ENCODE measurements at places on chromosomes 16 and 17.

DNA sequence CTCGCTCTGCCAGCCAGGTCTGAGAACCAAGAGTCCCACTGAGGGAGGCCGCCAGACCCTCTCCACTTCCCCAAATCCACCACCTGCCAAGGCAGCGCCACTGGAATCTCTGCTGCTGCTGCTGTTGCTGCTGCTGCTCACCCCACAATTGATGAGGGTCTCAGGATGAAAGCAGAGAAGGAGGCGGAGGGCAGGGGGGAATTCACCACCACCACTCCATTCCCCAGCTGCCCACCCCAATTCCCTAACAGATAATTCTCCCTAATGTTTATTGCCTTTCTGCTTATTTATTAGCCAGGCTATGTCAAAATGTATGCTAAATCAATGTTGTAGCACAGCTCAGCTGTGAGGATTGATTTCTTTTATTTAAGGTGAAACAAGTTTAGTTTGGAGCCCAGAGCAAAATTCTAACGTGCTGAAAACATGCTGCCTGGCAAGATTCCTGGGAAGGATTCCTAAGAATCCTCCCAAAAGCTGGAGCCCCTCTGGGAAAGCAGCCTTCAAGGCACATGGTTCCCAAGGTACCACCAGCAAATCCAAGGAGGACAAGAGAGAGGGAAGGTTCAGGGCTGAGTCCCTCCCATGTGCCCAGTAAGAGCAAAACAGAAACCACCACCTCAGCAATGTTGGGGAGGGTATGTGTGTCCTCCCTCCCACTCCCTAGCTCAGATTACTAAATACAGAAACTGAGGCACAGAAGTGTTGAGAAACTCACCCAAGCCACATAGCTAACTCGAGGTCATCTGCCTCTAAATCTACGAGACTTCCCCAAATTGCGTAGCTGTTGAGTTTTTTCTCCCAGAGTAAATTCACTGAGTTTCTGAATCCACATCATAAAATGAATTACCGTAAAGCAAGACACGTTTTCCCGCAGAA lies 12.2 kb upstream of the CDH5 start:
- no peak for DNase-seq

DNA sequence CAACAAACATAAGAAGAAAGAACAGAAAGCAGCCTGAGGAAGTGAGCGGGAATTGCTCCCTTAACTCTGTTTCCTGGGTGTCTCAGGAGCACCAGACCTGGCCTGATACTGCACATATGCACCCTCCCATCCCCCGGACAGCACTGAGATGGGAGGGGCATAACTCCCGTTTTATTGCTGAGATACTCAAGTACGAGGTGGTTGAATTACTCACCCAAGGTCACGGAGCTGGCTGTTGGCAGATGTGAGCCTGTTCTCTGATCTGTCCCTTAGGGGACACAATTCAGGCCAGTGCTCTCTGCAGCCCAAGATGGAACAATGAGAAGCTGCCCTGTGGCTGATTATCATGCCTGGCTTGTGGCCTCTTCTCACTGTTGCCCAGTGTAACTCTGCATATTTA lies 9.1 kb upstream of the MED9 start:
- no peak for DNase-seq

DNA sequence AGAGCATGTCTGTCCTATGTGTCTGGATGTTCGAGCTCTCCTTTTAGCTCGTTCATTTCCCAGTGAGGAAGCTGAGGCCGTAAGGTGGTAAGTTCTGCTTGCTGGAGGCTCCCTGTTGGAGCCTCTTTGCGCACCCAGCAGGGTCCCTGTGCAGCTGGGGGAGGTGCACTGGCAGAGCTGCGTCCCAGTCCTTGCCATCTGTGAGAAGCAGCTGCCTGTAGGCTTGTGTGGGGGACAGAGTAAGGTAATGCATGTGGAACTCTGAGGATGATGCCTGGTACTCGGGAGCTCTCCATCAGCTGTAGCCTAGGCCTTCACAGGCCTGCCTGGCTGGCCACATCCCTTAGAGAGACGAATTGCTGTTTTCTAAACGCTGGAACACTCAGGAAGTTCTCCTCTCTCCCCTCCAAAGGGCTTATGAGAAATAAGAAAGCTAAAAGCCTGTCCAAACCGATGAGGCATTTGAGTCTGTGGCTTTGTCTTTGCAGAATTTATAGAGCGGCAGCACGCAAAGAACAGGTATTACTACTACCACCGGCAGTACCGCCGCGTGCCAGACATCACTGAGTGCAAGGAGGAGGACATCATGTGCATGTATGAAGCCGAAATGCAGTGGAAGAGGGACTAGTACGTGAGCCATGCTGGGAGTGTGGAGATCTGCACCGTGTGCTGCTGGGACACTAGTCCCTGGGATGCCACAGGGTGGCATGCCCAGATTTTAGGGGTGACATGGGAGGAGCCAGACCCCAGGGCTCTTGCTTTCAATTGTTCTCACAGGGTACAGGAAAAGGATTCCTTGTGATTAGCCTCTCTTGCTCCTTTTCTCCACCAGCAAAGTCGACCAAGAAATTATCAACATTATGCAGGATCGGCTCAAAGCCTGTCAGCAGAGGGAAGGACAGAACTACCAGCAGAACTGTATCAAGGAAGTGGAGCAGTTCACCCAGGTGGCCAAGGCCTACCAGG lies 1.6 kb downstream of the NDUFB10 start:
- no peak for DNase-seq

GRCh38 chr17:28688481-28688880 lies 23.2 kb downstream of the PROCA1 start:
- DNase-seq: no peak

GRCh38 chr17:65595071-65595656 lies 33.7 kb upstream of the AXIN2 start:
- no peak for DNase-seq

DNA sequence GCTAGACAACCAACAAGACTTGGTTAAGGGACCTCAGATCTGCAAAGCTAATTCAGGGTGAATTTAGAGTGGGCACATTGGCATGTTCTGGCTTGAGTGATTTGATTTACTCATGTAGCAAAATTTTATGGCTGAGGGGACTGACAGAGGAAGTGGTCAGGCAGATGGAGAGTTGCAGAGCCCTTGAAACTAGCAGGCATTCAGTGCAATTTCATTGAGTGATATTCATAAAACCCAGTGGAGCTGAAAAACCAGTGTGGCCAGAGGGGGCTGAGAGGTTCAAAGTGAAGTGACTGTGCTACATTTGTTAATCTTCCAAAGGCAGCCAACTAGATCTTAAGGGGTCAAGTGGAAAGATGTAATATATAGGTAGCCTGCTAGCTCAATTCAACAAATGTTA lies 2.2 kb upstream of the TMEM94 start:
- no peak for DNase-seq

DNA sequence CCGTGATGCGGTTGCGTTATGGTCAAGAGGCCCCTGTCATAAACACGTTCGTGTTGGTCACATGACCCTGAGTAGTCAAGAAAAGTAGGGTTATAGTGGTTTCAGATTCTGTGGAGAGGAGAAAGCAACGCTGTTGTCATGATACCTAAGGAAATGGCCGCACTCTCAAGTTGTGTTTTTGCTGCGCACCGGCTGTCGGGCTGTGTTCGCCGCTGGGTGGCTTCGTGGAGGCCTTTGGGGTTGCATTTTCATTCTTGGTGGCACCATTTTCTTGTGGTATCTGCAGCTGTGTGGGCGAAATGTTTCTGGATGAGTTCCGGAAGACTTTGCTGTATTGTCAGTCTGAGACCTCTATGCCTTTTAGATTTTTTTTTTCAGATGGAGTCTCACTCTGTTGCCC lies 35.0 kb downstream of the DEF8 start:
- DNase-seq: no peak

DNA sequence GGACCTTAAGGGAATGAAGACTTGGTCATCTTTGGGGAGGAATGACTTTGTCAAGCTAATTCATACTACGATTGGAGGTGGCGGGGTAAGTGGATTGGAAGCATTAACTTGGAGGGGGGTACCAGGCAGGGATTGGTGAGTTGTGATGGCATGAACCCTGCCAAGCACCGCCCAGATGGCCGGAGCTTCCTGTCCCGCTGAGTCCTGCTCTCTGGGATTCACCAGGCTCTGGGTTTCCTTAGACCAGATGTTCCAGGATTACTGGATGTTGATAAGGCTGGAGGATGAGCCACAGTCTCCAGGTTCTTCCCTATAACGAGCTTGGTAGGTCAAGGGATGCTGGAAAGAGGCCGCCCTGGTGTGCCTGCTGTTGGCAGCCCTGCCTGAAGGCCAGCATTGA lies 154.9 kb downstream of the SDK2 start:
- no peak for DNase-seq

GRCh38 chr16:5012887-5013286 lies 20.8 kb downstream of the NAGPA start:
- no peak for DNase-seq

- no peak for DNase-seq
Observed at GRCh38 chr17:62950067-62950466, 16.0 kb upstream of the TANC2 start.

GRCh38 chr17:65183736-65184135 lies 46.6 kb downstream of the RGS9 start:
- no peak for DNase-seq

DNA sequence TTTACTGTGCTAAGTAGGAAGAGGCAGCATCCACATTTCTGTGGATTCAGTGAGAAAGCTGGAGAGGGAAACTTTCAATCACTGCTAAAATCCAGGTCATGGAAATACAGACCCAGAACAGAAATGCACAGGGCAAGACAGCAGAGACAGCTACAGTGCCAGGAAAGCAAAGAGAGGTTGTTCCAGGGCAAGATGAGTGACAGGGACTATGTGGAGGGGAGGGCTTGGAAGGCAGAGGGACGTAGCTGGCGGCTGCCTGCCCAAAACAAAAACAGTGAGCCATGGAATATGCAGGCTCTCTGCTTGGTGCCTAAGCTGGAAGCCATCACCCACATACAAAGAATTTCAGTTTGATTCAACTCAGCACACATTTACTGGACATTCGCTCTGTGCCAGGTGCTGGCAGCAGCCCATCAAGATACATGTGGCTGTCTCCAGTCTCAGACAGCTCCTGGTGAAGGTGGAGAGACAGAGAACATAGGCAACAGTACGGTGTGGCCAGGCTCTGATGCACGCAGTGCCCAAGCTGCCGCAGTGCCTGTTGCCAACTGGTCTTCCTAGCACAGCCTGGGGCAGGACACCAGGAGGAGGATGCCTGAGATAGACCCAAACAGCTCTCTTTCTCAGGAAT lies 88.7 kb downstream of the AIPL1 start:
- no peak for DNase-seq

All from NCI-H187 (cell line).